Epithelial cell of esophagus (primary cell): ENCODE measurements at places on chromosomes 2 and 18.

GRCh38 chr2:10123281-10123680 lies 742 bp downstream of the RRM2 start:
- no peak for DNase-seq

- DNase-seq: peak; percentile 29
These were observed 1389.4 kb downstream of the SUCLG1 start for GRCh38 chr2:83069724-83070123.

GRCh38 chr2:6186332-6187151 lies 494.4 kb downstream of the SOX11 start:
- DNase-seq: peak; percentile 4

GRCh38 chr2:72864500-72864899 lies 22.7 kb upstream of the SPR start:
- DNase-seq: peak; percentile 89
